ENCODE measurements at places on chromosomes 1 and 21. TPM values are rescaled to one million over a fixed set of nuclear protein-coding genes. Genes with fewer than 3 reads are reported as not detected.

DNA sequence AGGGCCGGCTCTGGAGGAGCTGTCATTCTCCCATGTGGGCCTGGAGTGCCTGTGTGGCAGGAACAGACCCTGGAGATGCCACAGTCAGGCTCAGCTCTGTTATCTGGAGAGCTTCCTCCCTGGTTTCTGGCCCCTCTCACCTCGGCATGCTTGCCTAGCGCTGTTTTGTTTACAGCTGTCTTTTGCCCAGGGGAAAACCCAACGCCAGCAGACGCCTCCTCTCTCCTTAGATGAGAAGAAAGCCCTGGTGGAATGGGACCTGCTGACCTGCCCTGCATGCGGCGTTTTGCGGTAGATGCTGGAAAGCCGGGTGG, 104.9 kb downstream of the CRYAA start:
- no peak for DNase-seq

CRYBG2 gene
- not detected for total RNA-seq

GRCh38 chr21:14863745-14864210, 201.0 kb downstream of the NRIP1 start:
- peak; percentile 57 for DNase-seq

FCRL2 gene
- total RNA-seq: not detected

DNA sequence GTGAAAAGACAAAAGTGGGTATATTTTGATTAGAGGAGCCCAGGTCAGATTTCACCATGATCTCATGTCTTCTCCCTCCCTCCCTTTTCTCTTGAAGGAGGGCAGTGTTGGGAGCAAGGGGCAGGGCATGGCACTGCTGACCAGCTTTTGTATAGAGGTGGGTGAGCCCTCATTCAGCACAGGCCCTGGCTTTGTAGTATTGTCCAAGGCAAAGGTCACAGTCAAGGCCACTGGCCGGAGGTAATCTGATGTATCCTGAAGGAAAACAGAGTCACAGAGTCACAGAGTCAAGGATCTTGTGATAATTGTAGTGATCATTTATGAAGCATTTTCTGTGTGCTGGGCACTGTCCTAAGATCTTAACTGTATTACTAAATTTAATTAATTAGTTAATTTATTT, 11.9 kb downstream of the ITGA10 start:
- DNase-seq: no peak

DNA sequence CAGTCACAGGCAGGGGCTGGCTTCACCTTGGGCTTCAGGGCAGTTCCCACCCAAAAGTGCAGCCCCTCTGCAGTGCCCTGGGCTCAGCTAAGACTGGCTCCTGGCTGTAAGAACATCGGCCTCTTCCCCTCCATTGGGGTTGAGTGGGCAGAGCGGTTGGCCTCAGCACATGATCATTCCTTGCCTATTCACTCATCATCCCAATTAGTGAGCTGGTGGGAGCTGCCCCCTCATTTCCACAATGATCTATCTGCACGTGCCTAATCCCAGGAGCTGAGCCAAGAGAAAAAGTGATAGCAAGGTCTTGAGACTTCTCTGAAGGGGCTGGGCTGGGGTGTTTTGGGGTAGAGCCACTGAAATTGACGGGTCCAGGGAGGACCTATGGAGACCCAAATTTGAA, 133.6 kb downstream of the SYF2 start:
- DNase-seq: no peak

DNA sequence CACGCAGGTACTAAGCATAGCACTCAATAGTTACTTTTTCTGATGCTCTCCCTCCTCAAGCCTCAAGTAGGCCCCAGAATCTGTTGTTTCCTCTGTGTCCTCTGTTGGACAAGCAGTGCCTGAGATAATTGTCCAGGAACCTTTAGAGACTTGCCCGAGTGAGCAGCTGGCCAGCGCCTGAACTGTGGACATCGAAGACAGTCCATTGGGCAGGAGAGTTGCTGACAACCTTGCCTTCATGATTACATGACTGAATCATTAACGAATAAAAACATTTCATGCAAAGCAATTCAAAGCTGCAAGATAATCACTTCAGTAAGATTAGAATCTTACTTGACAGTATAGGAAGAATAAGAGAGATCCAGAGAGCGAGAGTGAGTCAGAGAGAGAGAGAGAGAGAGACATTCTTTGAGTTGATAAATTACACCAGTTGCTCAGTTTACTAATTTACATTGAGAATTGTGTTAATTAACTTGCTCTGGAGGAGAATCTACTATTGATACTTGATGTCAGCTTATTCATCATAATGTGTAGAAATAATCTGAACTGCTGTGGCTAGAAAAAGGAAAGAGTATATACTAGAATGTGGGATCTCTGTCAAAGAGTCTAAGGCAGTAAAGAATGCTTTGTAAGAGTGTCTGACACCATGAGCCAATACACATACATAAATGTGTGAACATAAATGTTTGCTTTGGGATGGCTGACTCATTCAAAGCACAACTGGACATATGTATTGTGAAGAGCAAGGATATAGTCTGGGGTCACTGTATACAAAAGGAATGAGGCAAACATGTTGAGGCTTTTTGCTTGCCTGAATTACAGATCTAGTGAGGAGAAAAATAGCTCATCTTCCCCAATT, 216.0 kb downstream of the ZNF326 start:
- no peak for DNase-seq

DNA sequence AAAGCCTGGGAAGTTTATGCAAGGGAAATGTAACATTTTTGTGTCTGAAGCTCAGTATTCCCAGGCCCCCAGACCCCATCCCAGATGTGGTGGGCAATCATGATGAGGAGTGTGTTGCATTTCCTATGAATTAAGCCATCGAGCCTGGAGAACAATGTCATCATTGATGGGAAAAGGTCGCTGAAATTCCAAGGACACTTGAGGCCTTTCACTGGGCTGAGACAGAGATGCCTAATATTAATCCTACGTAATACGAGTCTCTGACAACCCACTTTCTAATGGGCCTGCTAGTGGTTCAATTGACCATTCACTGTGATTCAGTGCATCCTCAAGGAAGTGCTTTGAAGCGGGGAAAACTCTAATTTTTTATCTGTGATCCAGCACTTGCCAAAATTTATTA, 291.6 kb downstream of the PLPP3 start:
- DNase-seq: no peak

DNA sequence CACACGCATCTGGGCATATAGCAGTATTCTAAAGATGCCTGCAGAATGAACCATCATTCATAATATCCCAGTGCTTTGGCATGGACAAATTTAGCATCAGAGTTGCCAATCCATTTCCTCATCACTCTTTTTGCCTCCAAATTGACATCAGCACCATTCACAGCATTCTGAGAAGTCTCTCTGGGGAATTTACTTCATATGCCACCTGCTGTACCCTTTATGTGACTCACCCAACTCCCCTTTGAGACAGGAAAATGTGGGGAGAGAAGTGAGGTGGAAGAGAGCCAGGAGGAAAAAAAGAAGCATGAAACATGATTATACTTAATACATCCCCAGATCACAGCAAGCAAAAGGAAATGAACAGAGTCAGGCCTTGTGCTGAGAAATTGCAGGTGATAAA, 37.4 kb downstream of the RAB3B start:
- DNase-seq: no peak

GRCh38 chr1:1132042-1132950, 16.4 kb upstream of the C1orf159 start:
- DNase-seq: no peak

DNA sequence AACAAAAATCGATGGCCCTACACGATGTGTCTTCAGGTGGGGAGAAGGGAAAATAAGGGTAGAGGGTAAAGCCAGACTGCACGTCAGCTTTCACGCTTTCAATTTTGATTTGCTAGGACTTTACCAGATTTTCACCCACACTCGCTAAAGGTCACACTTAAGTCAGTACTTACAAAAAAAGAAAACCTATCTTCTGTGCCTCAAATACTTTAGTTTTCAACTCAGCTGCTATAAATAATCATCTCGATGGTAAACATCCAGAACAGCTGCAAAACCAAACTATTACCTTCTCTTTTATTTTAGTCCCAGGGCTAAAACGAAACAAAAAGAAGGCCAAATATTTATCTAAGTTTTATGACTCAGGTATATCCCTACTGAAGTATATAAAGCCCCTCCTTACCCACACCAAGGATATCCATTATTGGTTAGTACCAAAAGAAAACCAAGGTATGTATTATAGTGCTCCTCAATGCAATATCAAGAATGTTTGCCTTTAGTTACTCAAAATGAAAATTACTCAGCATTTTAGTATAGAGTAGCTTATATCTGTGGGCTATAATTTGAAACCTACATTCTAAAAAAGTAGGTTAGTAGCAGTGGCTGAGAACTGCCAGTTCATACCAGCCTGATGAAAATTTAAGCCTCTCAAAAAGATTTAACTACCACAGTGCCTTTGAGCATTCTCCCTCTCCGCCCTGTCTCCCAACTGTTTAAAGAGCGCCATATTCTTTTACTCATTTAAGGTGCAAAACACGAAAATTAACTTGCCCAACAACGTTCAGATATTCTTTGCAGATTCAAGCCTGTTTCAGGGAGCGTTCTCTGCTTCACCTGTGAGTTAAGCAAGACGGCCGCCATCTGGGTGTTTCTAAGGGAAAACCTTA, 1.5 kb downstream of the CSDE1 start:
- peak; percentile 45 for DNase-seq

DNA sequence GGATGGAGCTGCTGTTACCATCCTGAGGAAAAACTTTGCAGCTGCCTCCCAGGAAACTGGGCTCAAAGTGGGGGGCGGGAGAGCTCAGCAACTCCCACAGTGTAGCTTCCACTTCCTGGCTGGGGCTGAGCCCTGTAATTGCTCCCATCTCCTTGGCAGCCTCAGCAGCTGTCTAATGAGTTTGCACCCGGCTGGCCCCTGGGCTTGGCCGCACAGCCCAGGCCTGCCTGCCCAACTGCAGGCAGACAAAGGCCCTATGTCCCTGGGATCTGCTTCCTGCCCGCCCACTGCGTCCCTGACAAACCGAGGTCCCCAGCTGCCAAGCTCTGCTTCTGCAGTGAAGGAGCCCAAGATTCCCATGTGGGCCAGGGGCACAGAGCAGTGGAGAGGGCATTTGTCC, 30.1 kb downstream of the EDN2 start:
- no peak for DNase-seq

DNA sequence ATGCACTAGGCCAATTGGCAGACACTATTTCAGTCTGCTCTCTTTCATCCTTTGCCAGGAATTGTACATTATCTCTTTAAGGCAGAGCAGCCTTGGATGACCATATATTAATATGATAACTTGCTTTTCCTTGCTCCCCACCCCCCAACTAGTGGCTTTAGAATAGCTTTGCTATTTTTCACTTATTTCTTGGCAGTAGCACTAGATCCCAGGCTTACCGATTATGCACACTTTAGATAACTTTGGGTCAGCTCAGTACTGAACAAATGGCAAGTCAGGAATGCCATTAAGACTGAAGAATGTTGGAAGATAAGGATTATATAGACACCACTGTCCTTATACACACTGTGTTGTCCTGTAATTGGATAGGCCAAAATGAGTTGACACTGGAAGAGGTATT, 146.4 kb downstream of the FGGY start:
- peak; percentile 42 for DNase-seq

DNA sequence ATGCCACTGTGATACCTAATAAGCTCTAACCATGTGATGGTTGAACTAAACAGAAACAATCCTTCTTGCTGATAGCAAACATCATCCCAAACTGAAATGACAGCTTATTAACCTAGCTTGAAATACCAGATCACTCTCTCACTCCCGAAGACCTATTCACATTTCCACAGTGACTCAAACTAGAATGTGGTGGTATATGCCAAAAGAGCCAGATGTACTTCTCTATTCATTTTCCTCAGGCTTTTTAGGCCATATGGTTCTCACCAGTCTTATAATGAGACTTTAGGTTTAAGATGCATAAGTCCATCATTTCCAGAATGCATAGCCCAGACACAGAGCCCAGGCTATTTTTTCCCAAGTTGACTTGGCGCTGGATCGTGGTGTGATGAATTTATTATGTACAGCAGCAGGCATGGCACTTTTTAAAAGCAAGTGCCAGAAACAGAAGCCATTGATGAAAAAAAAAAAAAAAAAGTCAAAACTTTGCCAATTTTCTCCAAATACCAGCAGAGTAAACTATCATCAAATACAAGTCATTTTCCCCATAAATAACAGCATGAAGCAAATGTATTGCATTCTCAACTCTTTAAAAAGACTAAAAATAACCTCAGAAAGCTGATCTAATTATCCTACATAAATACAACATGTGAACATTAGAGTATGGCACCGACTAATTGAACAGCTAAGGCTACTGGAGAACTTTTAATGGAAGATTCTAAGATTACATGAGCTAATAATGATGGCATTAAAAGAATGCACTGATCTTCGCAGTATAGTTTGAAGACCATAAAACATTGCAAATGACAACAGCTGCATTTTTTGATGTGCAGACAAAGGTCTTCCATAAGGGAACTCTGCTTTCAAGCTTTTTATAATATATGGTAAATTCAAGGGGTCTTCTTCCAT, 365.4 kb downstream of the LRRIQ3 start:
- DNase-seq: no peak
